Muscle of arm (tissue), 14 donors: ENCODE measurements at places on chromosomes 7 and 10.
A peak's percentile ranks its signal among the peaks of the same experiment; 100 is the strongest.

GRCh38 chr10:79079490-79080355 is 11.0 kb downstream of the ZMIZ1 start:
- no peak for DNase-seq

GRCh38 chr7:25311346-25311745 is 83.1 kb upstream of the NPVF start:
- no peak for DNase-seq

- no peak for DNase-seq
Measured at GRCh38 chr10:36703179-36703578, 422.2 kb upstream of the ANKRD30A start.

GRCh38 chr10:13673156-13673555 is 86.4 kb downstream of the PRPF18 start:
- DNase-seq = no peak

DNA sequence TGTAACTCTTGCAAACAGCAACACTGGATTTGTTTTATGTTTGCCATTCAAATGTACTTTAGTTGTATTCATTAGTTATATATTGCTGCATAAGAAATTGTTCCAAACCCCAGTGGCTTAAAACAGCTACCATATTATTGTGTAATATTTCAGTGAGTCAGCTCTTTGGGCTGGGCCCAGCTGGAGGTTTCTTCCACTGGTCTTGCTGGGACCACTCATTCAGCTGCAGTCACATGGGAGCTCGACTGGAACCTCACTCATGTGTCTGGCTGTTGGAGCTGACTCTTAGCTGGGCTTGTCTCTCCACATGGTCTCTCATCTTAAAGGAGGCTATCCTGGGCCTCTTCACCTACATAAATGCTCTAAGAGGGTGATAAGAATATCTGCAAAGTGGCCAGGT is 23.2 kb upstream of the PIP4K2A start:
- DNase-seq = no peak

GRCh38 chr10:123402021-123402420 is 247.8 kb downstream of the BUB3 start:
- no peak for DNase-seq

- no peak for DNase-seq
Measured at GRCh38 chr10:55813451-55814170, 547.4 kb downstream of the ZWINT start.

GRCh38 chr10:100824886-100825285 is 79.5 kb downstream of the PAX2 start:
- no peak for DNase-seq

GRCh38 chr7:2471396-2471795 is 4.8 kb downstream of the GRIFIN start:
- DNase-seq = no peak

DNA sequence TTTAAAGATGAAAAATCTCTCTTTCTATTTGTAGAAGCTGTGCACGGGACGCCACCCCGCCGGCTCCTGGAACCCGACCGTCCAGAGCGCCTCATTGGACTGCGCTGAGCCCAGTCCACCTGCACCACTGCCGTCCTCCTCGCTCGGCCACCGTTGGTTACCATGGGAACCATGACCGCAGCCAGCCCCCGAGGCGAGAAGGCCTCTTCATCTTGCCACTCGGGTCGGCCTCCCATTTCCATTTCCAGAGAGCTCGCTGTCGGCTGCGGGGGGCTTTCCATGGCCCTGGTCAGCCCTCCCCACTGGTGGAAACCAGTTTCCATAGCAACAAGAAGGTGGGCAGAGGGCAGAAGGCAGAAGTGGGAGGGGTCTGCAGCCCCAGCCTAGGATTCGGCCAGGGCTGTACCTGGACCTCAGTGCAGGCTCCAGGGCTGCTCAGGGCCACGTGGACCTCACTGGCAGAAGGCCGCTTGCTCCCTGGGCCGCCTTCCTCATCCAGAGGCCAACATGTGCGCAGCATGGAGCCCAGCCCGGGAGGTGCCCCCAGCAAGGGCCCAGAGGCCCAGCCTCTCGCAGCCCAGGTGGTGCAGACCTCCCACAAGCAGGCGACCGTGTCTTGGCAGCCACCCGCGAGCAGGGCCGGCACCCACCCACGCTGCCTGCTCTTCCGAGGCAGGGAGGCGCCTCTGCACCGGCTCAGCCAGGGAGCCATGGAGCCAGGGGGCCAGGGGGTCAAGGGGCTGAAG is 283.5 kb upstream of the PPP2R2D start:
- DNase-seq = no peak

DNA sequence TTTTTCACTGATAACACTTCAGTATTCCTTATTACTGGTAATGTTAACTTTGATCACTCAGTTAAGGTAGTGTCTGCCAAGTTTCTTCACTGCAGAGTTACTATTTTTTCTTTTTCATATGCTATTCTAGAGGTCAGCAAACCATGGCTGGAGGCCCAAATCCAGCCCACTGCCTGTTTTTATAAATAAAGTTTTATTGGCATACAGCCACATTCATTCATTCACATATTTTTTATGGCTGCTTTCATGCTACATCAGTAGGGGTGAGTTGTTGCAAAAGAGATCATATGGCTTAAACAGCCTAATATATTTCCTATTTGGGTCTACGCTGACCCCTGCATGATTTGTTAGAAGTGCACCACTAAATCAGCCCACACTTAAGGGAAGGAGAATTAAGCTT is 10.9 kb downstream of the RPEL1 start:
- DNase-seq = no peak

GRCh38 chr7:100886936-100887515 is 2.5 kb downstream of the UFSP1 start:
- no peak for DNase-seq

GRCh38 chr7:6430271-6430940 is 17.3 kb downstream of the DAGLB start:
- no peak for DNase-seq

DNA sequence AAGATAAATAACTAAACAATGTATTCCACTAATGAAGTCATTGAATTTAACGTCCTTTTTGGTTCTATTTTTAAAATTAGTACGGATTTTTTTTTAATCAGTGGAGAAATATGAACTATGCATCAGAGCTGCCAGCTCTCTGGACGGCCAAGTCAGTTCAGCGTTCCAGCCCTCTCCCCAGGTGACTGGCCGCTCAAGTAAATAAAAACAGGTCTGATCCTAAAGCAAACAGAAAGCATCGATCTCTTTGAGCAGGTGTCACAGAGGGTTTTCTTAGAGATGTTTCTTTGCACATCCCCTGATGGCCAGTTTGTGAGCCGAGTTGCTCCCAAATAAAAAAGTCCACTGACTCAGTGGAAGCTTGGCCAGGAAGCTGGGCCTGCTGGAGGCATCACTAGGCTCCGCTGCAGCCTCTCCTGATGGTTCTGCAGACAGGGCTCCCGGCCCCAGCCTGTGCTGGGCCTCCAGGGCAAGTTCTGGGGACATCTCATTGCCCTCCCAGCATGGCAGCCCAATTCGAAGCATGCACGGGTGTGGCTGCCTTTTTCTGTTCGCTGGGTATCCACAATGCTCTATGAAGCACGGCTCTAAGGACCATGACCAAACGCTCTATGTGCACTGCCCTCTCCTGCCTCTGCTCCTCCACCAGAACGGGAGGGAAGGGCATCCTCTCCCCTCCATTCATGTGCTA is 74.7 kb upstream of the PPP2R2D start:
- DNase-seq = no peak

DNA sequence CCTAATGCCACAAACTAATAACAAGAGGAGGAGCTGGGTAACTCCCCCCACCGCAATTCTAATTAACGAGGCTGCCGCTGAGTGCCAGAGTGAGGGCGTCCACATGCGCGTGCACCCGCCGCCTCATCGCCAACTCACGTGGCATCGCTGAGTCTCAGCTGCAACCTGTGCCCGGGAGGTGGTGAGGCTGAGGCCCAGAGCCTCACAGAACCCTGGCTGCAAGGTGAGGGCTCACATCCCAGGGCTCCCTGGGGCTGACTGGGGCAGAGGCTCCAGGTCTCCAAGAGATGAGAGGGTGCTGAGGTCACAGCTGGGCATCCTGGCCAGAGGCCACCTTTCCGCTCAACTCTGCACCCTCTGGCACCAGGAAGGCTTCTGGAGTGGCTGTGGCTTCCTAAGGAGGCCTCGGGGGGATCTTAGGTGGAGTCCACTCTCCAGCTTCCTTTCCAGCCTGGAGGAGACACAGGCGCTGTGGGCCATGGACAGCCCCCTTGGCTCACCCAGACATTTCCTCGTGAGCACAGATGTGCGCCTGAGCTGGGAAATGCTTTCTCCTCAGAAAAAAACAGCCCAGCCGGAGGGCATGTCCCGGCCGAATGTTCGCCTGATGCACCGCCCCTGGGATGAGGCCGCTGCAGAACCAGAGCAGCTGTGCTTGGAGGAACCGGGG is 242.6 kb downstream of the MAD1L1 start:
- peak; percentile 82 for DNase-seq

- no peak for DNase-seq
Measured at GRCh38 chr7:7439564-7439963, 96.1 kb downstream of the COL28A1 start.

DNA sequence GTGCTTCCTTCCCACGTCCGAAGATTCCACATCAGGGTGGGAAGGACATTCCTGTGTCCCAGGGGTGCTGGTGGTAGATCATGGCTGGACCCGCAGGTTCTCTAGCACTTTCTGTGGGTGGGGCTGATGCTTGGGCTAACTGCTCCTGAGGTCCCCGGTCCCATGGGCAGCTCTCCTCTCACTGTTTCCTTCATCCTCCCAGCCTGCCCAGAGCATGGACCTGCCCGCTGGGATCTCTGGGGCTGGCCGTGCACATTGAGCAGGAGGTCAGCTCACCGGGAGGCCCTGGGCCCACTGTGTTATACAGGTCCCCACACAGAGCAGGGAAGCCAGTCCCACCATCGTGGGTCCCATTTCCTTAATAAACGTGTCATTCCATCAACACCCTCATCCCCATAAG is 502.3 kb downstream of the TCERG1L start:
- no peak for DNase-seq

DNA sequence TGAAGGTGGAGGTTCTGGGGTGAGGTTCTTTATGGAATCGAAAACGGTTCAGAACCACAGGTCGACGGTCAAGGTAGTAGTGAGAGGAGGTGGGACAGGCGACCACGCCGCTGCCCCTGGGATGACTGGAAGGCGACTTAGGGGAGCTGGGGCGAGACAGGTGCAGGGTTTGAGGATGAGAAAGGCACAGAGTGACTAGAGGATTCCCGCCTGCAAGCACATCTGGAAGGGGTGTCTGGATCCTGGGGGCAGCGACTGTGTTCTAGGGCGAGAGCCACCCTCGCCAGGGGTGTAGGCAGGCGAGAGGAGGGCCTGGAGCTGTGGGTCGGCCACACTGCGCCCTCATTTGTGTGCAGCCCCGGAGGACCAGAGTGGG is 468 bp upstream of the IRF5 start:
- no peak for DNase-seq

GRCh38 chr10:119970107-119970506 is 77.6 kb downstream of the SEC23IP start:
- no peak for DNase-seq

GRCh38 chr10:129417870-129418269 is 49.2 kb upstream of the MGMT start:
- DNase-seq = peak; percentile 60

GRCh38 chr10:114674346-114674745 is 16.3 kb upstream of the ABLIM1 start:
- no peak for DNase-seq

DNA sequence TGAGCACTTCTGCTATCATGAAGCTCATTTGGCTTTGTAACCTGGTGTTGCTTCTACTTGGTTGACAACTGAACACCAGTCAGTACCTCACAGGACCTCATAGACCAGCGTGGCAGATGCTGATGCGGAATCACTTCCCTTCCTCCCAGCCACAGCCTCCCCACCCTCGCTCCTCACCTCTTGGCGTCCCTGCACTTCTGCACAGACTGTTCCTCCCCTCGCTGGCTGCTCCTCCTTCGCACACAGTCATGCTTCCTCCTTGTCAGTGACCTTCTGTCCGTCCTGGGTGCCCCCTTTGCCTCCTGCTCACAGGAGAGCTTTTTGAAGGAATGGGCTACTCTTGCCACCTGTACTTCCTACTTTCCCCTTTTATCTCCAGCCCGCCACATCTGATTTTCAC is 61.4 kb upstream of the CTBP2 start:
- no peak for DNase-seq

- DNase-seq = no peak
Measured at GRCh38 chr7:48781752-48782151, 142.6 kb upstream of the CDC14C start.

DNA sequence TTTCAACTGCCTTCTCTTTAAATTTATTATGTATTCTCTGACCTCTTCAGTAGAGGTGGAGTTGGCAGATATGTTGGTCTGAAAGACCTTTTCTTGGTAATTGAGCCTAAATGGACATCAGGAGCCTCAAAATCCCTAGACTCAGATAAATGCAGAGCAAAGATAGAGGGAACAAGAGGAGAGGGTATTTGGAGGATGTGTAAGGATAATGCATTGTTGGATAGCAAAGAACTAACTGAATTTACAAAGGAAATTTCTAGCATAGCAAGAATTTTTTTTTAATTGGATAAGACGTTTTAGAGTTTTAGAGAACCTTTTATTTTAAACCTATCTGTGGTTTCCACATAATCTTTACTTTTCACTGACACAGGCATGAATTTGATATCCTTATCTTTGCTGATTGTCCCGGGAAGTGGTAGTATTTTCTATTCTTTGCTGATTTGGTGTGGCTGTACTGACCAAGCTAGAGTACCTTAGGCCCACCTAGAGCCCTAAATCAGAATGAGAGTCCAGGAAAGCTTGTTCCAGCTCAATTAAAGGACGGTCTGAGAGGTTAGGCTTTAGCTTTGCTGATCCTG is 91.3 kb downstream of the NRF1 start:
- DNase-seq = no peak

GRCh38 chr7:2870471-2870931 is 26.4 kb upstream of the GNA12 start:
- peak; percentile 63 for DNase-seq

GRCh38 chr10:116164291-116164690 is 108.7 kb downstream of the GFRA1 start:
- DNase-seq = no peak

GRCh38 chr7:51067757-51068156 is 248.9 kb downstream of the COBL start:
- peak; percentile 63 for DNase-seq

GRCh38 chr10:44020322-44021111 is 364.4 kb downstream of the CXCL12 start:
- no peak for DNase-seq

DNA sequence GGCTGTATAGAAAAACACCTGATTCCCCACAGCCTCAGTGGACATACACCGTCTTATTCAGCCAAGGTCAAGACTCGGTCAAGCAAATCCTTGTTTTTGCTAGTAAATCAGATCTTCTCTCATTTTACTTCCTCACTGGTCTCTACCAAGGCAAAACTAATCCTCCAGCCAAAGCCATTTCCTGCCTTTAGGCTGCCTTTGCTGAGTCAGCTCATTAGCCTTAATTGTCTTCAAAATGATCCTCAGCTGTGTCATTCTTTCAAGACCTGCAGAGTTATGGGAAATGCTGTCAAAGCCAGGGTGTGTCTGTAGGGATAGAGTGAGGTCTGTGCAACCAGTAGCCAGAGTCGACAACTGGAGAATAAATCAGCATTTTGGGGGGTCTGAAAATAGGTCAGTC is 107.2 kb upstream of the FAM180A start:
- DNase-seq = peak; percentile 14

DNA sequence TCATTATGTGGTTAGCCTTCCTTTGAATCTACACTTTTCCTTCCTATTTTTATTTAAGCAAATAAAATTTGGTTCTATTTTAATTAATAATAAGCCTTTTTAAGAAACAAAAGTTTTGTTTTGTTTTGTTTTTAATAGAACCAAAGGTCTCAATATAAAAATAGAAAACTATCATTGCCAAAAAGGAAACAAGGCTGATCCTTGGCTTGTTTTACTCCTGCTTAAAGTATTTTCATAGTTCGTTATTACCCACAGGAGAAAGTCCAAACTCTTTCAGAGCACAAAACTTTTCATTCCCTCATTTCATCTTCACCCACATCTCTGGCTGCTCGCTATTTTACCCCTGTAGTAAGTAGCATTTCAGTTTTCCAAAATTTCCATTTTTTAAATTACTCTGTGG is 374.8 kb downstream of the SEMA3D start:
- peak; percentile 24 for DNase-seq
